ENCODE measurements at places on chromosomes 1 and 21.
A peak's percentile ranks its signal among the peaks of the same experiment; 100 is the strongest.

GRCh38 chr21:36246080-36246631, 73.8 kb upstream of the MORC3 start:
- no peak for DNase-seq

- DNase-seq: peak; percentile 16
Observed at GRCh38 chr1:223845037-223845809, 524 bp downstream of the TP53BP2 start.

GRCh38 chr1:240739139-240739538, 127.2 kb upstream of the GREM2 start:
- DNase-seq: no peak

GRCh38 chr1:221543529-221544120, 198.3 kb downstream of the DUSP10 start:
- DNase-seq: no peak

DNA sequence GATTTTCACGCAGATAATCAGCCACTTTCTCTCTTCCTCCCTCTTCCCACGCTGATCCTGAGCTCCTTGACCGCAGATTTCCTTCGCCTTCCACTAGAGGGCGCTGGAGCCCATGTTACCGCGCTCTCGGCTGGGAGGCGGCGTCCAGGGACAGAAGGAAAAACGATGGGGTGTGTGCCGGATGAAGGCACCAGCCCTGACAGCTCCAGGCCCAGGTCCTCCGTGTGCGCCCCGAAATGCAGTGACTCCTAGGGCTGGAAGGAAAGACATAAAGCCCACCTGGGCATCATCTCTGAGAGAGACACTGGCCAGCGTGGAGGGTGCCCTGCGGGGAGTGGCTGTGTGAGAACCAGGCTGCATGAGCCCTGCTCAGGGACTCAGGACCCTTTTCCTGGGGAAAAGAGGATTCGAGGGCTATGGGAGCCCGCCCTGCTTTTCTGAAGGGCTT, 44.9 kb upstream of the CYP2J2 start:
- DNase-seq: peak; percentile 72
